ENCODE measurements at places on chromosomes 12 and 14. TPM values are rescaled to one million over a fixed set of nuclear protein-coding genes. Genes with fewer than 3 reads are reported as not detected.

Gene MGST1
- total RNA-seq, result 4.7 TPM

Gene KCNC2
- not detected for total RNA-seq

Gene PTPRR
- total RNA-seq, result 0.15 TPM

Gene TMTC1
- total RNA-seq, result 1.2 TPM

Gene KRT74
- not detected for total RNA-seq

DNA sequence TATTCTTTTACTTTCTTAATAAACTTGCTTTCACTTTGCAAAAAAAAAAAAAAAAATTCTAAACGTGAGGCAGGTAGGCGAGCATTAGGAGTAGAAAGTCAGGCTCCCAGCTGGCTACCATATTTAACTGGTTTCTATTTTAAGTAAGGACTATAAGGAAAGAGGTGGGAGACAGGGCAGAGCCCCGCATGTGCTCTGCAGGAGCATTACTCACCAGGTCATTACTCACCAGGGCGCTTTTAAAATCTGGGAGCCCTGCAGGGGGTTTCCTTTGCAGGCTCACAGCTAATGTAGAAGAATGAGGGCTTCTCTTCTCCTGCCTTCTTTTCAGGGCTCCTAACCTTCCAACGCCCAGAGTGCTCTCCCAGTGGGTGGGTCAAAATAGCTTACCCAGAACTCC is 14.0 kb upstream of the DPF3 start:
- no peak for DNase-seq

DNA sequence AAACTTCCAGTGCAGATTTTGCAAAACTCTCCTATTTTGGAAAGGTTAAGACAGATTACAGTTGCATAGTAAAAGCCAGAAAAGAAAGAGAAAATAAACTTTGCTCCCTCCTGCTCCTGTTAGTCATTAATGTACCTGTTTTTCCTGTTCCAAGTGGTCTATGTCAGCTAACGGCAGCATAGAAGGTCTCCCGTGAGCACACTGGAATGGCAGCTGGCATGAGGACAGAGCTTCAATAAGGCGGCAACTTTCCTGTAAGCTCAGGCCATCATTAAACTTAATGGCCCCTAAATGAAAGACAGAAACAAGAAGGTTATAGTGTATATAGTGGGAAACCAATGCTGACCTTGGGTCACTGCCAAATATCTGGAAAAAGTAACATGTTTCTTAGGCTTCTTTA is 16.0 kb downstream of the EIF2B2 start:
- no peak for DNase-seq

GRCh38 chr14:60171690-60172089 is 6.5 kb upstream of the DHRS7 start:
- no peak for DNase-seq

DNA sequence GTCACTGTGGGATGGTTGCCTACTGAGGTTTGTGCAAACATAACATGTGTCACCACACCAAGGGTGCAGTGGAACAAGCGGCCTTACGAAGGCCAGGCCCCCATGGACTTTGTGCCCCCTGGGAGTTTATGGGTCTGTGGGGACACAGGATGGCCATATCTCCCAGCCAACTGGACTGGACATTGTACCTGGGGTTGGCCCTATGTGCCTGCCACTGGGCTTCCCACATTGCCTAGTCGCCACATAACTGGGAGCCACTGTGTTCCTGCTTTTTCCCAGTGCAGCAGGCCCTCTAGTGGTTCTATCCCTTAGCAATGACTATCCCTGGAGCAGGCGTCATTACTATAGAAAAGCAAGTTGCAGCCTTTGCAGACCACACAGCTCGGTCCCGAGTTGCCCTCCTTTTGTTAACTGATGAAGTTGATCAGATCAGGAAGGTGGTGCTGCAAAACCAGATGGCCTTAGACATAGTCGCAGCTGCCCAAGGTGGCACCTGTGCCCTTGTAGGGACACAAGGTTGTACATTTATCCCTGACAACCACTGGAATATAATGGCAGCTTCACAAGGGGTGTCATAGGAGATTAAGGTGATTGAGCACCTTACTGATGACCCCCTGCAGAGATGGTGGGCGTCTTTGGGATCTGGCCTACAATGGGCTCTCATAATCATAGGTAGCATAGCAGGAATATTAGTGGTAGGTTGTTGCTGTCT is 15.2 kb upstream of the RNASE12 start:
- DNase-seq, result no peak

DNA sequence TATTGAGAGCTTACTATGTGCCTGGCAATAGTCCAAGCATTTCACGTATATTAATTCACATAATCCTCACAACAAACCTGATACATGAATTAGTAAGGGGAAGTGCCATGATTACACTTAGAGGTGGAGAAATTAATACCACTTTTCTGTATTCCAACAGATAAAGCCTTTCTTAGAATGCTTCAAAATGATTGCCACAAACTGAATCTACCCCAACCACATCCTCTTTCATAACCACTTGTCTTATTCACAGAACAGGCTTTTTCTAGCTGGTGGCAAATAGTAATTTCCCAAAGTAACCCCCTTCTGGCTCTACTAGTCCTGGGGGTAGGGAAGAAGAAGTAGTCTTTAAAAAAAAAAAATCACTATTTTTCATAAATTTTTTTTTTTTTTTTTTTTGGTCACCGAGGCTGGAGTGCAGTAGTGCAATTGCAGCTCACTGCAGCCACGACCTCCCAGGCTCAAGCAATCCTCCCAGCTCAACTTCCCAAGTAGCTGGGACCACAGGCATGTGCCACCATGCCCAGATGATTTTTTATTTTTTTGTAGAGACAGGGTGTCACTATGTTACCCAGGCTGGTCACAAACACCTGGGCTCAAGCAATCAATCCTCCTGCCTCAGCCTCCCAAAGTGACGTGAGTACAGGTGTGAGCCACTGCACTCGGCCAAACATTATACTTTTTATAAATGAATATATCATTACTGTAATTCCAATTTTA is 59.0 kb upstream of the ARID2 start:
- no peak for DNase-seq

DNA sequence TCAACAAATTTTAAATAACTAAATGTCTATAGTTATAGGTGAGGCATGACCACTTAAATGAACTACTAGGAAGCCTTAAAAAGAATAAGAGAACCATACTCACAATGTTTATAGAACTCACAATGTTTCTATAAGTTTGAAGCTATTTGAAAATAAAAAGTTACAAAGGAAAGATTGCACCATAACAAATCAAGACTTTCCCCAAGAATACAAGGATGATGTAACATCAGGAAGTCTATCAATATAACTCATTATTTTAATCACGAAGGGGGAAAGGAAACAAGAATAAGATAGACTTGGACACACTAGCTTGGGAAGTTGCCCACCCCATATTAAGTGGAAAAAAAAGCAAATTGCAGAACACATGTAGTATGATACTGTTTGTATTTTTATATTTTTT is 26.9 kb downstream of the TMEM233 start:
- DNase-seq, result no peak

DNA sequence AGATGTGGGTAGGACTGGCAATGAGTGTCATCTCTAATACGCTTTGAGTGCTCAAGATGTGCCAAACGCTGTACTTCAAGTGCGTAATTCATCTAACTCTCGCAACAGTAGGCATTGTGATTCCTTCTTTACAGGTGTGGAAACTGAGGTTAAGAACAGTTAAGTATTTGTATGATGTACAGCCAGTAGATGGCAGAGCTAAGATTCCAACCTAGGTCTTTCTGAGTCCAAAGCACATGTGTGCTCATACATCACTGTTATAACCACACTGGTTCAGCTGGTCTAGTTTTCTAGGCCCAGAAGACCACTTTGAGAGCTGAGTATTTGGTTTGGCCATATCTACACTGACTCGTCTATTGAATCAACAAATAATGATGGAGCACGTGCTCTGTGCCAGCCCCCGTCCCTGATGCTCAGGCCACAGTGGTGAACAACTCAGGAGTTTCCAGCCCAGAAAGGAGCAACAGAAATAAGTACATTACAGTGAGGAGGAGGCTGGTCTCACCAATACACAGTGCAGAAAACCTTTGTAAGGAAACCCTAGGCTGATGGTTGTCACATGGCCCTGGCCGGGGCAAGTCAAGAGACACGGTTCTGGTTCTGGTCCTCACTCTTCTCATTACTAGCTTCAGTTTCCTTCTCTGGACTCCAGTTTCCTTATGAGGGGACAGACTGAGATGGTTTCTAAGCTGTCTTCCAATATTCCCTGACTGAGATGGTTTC is 69.3 kb upstream of the SCN8A start:
- no peak for DNase-seq

DNA sequence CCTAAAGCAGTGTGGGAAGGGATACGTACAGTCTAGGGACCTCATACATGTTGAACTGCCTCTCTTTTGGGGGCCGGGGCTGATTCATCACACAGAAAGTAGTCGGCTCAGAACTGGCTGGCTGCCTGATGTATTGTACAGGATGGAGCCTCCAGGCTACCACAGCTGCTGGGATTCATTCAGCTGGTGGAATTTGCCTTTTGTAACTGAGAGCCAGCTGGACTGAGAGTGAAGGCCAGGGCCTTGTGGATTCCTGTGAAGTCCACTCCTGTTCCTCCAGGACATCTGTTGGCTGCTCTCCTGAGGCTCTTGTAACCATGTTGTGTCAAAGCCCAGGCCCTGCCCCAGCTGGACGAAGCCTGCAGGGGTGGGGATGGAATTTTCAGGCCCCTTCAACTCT is 116.3 kb upstream of the PRICKLE1 start:
- DNase-seq, result no peak

DNA sequence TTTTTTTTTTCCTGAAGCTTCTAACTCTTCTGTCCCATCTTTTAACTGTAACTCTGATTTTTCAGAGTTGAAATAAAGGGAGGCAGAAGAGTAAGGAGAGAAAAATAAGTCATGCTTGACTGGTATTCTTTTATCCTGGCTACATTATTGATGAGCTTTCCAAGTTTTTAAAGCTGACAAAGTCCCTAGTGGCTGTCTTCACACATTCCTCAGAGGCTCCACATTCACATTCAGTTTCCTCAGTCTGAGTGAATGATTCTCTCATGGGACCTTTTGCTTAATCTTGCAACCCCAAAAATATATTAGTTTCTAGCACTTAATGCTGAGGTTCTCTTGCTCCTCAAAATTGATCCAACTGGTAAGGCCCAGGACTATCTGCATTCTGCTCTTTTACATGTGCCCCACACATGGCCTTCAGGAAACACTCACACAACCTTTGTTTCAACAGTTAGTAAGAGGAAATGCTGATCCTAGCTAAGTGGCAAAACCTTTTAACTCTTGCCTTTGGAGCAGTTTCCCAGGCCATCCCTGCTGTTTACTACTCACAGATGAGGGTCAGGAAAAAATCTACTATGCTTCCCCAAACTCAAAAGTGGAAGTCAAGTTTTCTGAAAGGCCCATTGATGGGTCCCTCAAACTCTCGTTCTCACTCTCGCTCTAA is 61.7 kb upstream of the SLC6A15 start:
- DNase-seq, result no peak

DNA sequence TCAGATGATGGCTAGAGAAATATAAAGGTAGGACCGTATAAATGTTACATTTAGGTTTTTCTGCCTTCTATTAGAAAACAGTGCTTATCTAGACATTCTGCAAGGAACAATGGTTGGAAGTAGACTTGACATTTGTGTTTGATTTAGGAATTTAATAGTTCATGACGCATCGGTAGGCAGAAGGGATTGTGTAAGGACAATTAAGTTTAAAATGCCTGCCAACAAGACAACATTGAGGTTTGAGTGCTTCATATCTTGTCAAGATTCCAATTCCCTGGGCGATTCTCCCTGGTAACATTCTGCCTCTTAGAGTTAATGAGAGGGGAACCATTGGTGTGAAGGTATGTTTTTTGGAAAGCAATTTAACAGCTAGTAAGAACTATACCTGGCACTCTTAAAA is 186.8 kb upstream of the RBM19 start:
- no peak for DNase-seq
